H54 (cell line): ENCODE measurements at places on chromosomes 16 and 17.

GRCh38 chr16:19698480-19699465, 19.3 kb downstream of the KNOP1 start:
- no peak for DNase-seq

- peak; percentile 42 for DNase-seq
These were observed 24.8 kb upstream of the ARHGAP23 start for GRCh38 chr17:38403491-38403890.

- no peak for DNase-seq
These were observed 269.7 kb downstream of the SEC14L1 start for GRCh38 chr17:77410470-77410869.

- DNase-seq: peak; percentile 72
These were observed 722 bp upstream of the TIMP2 start for GRCh38 chr17:78925662-78926555.
